Activated T-helper 1 cell treated with Interleukin-2 at 50 U/mL for 16 hours (primary cell): ENCODE measurements at places on chromosomes 5 and 9.

- DNase-seq: no peak
Observed at GRCh38 chr5:94254214-94254613, 364.2 kb downstream of the KIAA0825 start.

DNA sequence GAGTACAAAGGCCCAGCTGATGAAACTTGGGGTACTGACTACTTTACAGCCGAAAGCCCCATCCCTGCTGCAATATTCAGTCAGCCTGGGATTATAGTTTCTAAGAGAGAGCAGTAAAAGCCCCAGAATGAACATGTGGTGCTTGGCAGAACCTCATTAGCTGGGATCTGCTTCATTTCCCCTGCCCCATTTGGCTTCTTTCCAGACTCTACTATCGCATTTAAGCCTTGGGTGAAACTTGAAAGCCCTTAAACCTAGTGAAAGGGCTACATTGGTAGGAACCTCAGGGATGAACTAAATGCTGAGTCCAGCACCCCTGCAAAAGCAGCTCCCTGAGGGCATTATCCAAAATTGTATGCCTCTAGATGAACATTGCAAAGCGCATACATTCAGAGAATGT lies 631.1 kb downstream of the ACTL7B start:
- DNase-seq: no peak

DNA sequence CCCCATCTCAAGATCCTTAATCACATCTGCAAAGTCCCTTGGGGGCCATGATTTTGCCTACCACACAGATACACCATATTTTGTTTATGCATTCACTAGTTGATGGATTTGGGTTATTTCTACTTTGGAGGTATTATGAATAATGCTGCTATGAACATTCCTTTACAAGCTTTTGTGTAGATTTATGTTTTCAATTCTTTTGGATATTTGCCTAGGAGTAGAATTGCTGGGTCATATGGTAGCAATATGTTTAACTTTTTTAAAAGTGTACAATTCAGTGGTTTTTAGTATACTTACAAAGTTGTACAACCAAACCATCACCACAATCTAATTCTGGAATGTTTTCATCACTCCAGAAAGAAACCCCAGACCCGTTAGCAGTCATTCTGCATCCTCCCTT lies 7.8 kb upstream of the ANP32B start:
- DNase-seq: no peak

- no peak for DNase-seq
Observed at GRCh38 chr9:16727452-16728136, 142.9 kb downstream of the BNC2 start.

- DNase-seq: no peak
Observed at GRCh38 chr9:126002476-126003350, 255.5 kb downstream of the PBX3 start.

DNA sequence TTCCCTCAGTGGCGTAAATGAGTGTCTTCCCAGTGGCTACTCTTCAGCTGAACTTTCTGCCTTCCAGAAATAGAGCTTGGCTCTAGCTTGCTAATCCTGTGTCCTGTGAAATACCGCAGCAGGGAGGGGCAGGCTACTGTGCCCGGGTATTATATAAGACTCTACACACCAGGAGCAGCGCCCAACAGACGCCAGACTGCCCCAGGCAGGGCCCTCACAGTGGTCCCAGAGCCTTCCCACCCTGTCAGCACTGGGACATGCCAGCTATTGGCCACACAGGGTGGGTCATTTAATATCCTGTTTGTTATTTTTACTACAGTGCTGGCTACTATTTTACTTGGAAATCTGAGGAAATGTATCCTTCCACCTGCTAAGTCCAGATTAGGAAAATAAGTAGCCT lies 121.0 kb downstream of the FEM1C start:
- no peak for DNase-seq

DNA sequence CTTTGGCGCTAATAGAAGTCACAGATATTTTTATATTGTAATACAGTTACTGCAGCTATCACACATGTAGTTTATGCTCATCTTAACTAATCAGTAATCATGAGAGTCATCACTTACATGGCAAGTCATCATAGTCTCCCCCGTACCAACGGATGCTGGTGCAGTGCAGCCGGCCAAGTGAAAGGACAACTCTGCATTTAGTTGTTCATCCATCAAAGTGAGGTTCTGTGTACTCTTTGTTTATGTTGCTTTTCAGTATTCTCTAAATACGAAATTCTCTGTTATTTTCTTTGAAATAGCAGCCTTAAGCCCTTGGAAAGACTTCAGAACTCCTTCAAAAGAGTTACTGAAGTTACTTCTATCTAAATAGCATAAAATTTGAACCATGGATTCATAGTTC lies 216.7 kb downstream of the CCDC171 start:
- no peak for DNase-seq

DNA sequence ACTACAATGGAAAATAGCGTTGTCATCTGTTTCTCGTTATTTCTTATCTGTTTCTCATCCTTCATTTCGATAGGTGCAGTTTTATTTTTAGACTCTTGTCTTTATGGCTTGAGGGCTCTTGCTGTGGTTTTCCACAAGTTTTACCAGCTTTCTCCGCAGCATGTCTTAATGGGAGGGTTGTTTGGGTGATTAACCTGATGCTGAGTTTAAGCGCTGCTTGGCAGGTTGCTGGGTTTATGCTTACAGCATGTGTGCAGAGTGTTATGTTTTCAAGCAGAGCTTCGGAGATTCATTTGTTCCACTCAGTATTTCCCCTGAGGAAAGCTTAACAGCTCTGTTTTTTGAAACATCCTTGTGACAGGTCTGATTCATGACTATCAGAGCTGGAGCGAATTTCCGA lies 154.0 kb downstream of the SLC12A2 start:
- no peak for DNase-seq

DNA sequence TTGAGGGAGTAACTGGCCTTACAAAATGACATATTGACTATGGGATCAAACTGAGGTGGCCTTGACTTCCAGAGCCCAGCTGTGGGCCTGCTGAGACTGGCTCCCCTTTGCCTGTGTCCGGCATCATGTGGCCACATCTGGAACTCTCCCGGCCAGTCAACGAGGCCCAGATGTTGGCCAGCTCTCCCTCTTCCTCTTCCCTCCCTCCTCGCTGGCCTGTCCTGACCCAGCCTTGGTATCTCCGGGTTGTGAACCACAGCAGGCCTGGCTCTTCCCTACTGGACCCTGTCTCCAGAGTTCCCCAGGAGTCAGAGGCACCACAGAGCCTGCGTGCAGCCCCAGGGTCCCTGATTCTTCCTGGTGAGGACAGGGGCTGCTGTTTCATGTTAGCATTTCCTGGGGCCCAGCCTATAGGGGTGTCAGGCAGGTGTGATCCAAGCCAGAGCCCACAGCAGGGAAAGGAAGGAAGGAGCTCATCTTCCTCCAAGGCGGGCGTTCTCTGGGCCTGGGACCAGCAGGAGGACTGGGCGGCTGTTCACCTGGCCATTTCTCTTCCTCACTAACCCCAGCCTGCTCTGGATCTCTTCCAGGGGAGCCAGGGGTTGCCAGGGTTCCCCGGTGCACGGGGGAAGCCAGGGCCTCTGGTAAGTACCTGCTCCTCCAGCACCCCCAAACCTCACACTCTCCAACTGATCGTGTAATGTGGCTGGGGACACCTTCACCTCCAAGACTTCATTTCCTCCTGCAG lies 81.2 kb downstream of the COL27A1 start:
- DNase-seq: no peak
